Fibroblast of gingiva (primary cell): ENCODE measurements at places on chromosomes 1 and 21.

- peak; percentile 96 for DNase-seq
Measured at GRCh38 chr1:181112071-181112929, 23.8 kb downstream of the IER5 start.

DNA sequence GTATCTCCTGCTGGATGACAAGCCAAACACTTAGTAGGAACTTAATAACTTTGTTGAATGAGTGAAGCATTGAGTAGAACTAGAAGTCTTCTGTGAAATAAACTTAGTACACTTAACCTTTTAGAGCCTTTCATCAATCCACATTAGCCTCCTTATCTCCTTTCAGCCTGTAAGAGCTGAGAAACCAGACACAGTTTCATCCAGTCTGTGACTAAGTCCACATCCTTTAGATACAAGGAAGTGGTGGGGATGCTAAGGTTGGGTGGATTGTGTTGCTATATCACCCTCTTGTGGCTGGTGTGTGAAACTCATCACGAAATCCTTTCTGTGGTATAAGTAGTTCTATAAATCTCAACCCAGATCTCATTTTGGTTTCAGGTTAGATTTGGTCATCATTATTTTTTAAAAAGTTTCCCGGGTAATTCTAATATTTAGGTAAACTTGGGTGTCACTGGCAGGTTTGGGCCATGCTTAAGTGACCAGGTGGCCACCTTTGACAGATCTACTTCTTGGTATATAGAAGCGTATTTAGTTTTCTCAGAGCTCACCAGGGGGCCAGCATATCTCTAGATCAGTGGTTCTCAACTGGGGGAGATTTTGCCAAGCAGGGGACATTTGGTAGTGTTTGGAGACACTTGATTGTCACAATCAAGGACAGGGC, 27.8 kb upstream of the CD84 start:
- DNase-seq: peak; percentile 20

GRCh38 chr21:31041295-31042079, 3.2 kb upstream of the KRTAP19-8 start:
- no peak for DNase-seq

DNA sequence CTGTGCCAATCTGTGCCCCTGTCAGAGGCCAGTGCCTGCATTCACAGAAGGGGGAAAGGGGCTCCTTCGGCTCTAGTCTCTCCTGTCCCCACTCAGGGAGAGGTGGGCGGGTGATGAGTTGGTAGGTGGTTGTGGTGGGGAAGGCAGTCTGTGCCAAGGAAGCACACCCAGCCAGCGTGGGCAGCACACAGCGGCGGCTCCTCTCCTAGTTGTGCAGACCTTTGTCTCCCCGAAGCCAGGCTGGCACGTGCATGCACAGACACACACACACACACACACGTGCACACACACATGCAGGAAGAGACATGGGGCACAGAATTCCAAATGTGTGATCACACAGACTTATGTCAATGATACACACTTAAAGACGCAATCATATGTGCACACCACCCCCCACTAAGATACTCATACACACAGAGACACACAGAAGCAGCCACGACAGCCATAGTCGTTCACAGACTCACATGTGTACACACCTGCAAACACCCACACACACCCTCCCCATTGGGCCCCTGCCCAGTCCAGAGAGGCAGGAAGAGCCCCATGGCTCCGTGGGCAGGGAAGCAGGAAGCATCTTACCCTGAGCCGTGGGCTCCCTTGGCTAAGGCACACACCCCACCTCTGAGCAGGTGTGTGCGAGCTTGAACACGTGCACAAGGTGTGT, 16.4 kb downstream of the RIMS3 start:
- DNase-seq: no peak

DNA sequence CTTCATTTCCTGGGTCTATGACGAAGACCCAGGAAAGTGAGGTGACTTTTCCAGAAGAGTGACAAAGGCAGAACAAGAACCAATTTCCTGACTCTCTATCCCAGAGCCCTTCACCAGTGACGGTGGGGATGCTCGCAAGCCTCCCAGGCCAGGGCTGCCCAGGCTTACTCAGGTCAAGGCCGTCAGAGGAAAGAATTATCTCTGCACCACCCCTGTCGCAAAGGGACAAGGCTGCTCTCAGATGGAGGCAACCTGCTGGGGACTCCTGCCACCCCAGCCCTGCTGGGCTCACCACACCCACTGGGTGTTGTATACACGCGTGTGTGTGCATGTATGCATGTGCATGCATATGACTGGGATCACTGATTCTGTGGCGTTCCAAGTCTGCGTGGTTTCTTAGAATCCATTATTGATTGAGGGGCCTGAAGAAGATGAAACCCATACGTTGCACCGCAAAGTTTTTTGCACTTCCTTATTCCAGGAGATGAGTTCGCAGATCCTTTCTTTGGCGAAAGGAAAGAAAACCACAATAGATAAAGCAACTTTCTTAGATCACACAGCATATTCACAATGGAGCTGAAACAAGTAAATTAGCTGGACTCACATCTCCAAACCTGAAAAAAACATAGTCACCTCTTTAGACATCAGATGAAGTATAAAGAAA, 255.8 kb downstream of the RHOU start:
- no peak for DNase-seq

- DNase-seq: no peak
Measured at GRCh38 chr21:38014298-38014697, 98.0 kb upstream of the KCNJ6 start.

- no peak for DNase-seq
Measured at GRCh38 chr1:5810553-5811270, 181.5 kb downstream of the NPHP4 start.

DNA sequence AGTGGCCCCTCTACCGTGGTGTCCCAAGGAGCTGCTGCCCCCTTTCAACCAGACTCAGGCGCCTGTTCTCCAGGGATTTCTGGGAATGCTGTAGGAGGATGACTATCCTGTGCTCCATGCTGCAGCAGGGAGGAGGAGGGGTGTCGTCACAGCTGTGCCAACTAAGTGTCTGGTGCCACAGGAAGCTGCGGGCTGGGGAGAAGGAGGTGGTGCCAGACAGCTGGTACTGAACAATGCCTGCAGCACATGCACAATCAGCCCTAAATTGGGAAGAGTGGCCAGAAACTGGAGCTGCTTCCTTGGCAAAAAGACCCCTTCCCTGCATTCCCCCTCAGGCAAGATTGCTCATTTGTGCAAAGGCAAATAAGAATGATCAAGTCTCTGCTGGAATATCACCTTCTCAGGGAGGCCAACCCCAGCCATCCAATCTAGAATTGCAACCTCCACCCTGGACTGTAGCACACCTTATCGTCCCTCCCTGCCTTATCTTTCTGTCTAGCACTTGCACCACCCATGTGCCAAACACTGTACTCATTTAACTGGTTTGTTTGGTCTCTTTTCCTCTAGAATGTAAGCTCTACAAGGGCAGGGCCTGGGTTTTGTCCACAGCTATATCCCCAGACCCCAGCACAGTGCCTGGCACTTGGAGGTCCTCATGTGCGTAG, 33.3 kb downstream of the LAMB3 start:
- peak; percentile 12 for DNase-seq

GRCh38 chr1:99957818-99958217, 12.0 kb upstream of the SLC35A3 start:
- DNase-seq: no peak

DNA sequence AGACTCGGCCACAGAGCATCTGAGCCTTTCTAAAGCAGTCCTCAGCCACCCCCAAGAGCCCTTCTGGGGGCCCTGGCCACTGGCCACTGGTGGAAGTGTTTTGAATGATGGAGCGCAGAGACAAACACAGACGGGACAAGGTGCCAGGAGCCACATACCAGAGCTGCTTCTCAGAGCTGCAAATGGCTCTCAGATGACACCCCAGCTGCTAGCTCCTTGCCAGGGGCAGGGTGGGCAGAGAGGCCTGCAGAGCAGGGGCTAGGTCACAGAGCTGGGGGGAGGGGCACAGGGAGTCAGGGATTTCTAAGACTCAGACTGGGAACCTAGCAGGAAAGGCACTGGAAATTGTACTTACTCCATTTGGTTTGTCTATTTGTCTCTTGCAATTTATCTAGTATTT, 30.4 kb downstream of the KCNN3 start:
- no peak for DNase-seq

- DNase-seq: no peak
Measured at GRCh38 chr1:46802901-46803574, 4.2 kb downstream of the CYP4B1 start.

DNA sequence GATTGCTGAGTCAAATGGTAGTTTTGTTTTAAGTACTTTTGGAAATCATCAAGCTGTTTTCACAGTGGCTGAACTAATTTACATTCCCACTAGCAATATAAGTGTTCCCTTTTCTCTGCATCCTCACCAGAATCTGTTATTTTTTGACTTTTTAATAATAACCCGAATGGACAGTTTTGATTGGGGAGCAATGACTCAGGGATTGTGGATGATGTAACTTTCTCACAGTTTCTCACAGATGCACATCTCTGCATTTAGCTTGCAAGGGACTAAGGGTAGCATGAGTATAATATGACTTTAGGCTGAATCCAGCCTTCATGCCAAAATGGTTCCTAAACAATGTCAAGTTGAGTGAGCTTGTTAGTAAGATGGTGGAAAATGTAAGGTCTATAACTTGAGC, 90.2 kb downstream of the C4BPA start:
- DNase-seq: no peak

- peak; percentile 80 for DNase-seq
Measured at GRCh38 chr1:98048244-98048643, 127.4 kb upstream of the DPYD start.

- no peak for DNase-seq
Measured at GRCh38 chr1:248416226-248416625, 13.4 kb downstream of the OR2T1 start.

DNA sequence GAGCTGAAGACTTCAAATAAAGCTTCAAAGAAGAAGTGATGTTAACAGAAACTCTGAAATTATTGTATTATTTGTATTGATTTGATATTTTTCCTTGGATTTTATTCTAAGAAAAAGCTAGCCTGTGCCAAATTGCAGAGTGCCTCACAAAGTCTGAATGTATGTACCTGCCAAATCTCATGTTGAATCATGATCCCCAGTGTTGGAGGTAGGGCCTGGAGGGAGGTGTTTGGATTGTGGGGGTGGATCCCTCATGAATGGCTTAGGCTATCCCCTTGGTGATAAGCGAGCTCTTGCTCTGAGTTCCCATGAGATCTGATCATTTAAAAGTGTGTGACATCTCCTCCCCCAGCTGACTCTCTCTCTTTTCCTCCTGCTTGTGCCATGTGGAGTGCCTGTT, 43.6 kb downstream of the ACKR1 start:
- DNase-seq: no peak

GRCh38 chr1:66351913-66352312, 182.0 kb upstream of the SGIP1 start:
- no peak for DNase-seq

GRCh38 chr1:186424539-186424938, 36.4 kb downstream of the PDC start:
- DNase-seq: no peak

DNA sequence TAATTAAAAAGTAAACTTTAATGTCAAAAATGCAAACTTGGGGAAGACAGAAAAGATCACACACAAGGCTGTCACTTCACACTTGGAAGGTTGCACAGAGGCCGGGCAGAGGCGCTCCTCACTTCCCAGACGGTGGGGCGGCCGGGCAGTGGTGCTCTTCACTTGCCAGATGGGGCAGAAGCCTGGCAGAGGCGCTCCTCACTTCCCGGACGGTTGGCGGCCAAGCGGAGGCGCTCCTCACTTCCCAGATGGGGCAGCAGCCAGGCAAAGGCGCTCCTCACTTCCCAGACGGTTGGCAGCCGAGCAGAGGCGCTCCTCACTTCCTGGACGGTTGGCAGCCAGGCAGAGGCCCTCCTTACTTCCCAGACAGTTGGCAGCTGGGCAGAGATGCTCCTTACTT, 25.8 kb upstream of the IL6R start:
- no peak for DNase-seq

- DNase-seq: no peak
Measured at GRCh38 chr1:11143907-11144306, 44.2 kb upstream of the EXOSC10 start.

DNA sequence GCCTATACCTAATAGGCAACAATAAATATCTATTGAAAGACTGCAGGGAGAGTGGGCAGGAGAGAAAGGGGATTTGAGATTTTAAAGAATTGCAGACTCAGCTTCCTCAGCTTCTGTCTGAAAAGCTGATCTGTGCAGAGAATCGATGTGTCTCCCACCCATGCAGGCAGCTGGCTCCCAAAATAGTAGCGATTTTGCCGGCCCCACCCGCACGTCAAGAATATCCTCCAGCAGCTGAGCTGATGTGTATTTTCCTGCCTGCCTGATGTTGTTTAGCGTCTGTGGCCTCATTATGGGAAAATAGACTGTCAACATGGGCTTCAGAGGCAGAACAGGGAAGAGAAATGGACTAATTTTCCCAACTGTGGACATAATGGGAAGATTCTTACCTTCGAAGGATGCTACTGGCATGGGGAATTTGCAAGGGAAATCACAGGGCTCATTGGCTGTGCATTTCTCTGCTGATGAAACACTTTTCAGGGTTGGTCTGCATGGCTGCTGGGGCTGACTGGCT, 699.8 kb downstream of the PTPRU start:
- no peak for DNase-seq

DNA sequence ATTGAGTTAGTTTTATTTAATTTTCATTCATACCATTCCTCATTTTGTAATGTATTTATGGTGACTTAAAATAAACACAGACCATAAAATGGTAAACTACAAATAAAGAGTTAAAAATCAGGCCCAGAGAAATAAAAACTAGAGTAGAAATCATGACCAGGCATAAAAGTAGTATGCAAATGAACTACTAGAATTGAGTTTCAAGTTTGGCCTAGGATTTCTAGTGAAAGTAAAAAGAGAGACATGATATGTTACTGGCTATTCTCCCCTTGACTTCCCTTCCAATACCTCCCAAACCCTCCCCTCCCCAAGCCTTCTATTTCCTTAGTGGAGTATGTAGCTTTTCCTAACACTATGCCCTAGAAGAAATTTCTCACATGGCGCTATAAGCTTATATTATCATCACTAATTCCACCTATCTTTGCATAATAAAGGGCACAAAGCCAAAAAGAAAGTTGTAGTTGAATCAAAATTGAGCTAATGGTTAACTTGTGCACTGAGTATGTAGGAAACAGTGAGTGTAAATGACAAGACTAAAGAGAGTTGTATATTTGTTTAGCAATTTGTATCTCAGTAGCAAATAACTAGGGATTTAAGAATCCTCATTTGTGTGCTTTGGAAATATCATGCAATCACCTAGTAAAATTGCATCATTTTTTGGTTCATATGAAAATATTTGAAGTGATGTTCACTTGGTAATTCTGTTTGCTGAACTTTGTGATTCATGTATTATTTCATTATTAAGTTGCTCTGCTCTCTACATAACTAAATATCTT, 29.7 kb upstream of the CDC14A start:
- DNase-seq: peak; percentile 74

DNA sequence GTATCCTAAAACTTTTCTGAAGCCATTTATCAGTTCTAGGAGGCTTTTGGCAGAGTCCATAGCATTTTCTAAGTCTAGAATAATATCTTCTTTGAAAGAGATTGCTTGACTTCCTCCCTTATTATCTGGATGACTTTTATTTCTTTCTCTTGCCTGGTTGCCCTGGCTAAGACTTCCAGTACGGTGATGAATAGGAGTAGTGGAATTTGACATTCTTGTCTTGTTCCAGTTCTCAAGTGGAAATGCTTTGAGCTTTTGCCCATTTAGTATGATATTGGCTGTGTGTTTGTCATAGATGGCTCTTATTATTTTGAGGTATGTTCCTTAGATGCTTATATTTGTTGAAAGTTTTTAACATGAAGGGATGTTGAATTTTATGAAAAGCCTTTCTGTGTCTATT, 1647.9 kb downstream of the PLA2G4A start:
- DNase-seq: no peak

GRCh38 chr21:42067531-42068255, 3.4 kb upstream of the UMODL1 start:
- no peak for DNase-seq

- no peak for DNase-seq
Measured at GRCh38 chr1:239815074-239815473, 276.6 kb upstream of the FMN2 start.
